ENCODE measurements at places on chromosomes 3 and 15. TPM values are rescaled to one million over a fixed set of nuclear protein-coding genes. Genes with fewer than 3 reads are reported as not detected.
A peak's percentile ranks its signal among the peaks of the same experiment; 100 is the strongest.

Gene KCNH8
- total RNA-seq = not detected

Gene TF
- 0.11 TPM for total RNA-seq

Gene OTOL1
- not detected for total RNA-seq

DNA sequence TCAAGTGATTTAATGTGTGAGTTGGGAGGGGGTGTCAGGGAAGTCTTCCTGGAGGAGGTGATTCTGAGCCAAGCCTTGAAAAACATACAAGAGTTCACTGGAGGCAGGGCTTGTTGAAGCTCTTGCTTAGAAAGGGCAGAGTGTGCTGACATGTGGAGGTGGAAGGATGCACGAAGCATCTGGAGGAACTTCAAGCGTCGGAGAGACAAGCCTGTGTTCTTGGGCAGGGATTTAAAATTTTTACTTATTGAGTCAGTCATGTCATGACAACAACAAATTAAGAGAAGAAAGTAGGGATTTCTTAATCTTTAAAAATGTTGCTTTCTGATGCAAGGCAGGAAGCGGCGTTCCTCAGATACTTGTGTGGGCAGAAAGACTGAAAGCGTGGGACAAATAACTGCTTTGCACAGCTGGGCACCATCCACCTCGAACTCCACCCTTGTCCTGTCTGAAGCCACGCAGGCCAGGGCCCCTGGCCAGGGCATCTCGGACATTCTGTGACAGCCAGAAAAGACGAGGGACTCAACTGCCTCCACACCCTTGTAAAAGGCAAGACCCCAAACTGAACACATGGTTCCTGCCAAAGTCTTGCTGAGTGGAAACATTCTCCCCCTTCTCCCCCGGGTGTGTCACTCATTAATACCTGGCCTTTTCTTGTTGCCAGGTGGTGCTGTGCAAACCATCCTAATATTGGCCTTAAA, 6.9 kb upstream of the IL16 start:
- H3K27me3 ChIP-seq = peaks cover 13% of the 10 kb centered on the region
- no peaks in the 10 kb centered on the region for H3K36me3 ChIP-seq
- no peaks in the 10 kb centered on the region for H3K4me1 ChIP-seq
- H3K27ac ChIP-seq = no peak overlapping the region

DNA sequence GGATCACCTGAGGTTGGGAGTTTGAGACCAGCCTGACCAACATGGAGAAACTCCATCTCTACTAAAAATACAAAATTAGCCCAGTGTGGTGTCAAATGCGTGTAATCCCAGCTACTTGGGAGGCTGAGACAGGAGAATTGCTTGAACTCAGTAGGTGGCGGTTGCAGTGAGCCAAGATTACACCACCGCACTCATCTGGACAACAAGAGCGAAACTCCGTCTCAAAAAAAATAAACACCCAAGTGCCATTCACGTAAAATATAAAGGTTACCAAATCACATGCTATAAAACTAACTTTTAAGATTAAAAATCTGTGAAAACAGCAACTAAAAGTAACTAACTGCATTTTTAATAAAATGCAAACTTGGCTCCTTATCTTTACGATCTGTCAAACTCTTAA, 8.9 kb downstream of the TRIM59 start:
- peaks cover 62% of the 10 kb centered on the region for H3K4me1 ChIP-seq
- H3K27ac ChIP-seq = peak overlapping the region; percentile 15
- H3K36me3 ChIP-seq = peaks cover 88% of the 10 kb centered on the region
- no peaks in the 10 kb centered on the region for H3K27me3 ChIP-seq

DNA sequence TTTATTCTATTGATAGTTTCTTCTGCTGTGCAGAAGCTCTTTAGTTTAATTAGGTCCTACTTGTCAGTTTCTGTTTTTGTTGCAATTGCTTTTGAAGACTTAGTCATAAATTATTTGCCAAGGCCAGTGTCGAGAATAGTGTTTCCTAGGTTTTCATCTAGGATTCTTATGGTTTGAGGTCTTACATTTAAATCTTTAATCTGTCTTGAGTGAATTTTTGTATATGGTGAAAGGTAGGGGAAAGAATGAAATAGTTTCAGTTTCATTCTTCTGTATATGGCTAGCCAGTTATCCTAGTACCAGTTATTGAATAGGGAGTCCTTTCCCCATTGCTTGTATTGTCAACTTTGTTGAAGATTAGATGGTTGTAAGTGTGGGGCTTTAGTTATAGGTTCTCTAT, 10.6 kb upstream of the GCSAM start:
- DNase-seq = no peak
- peaks cover 10% of the 10 kb centered on the region for H3K4me1 ChIP-seq
- H3K36me3 ChIP-seq = peaks cover 4% of the 10 kb centered on the region
- H3K27ac ChIP-seq = peak overlapping the region; percentile 1

DNA sequence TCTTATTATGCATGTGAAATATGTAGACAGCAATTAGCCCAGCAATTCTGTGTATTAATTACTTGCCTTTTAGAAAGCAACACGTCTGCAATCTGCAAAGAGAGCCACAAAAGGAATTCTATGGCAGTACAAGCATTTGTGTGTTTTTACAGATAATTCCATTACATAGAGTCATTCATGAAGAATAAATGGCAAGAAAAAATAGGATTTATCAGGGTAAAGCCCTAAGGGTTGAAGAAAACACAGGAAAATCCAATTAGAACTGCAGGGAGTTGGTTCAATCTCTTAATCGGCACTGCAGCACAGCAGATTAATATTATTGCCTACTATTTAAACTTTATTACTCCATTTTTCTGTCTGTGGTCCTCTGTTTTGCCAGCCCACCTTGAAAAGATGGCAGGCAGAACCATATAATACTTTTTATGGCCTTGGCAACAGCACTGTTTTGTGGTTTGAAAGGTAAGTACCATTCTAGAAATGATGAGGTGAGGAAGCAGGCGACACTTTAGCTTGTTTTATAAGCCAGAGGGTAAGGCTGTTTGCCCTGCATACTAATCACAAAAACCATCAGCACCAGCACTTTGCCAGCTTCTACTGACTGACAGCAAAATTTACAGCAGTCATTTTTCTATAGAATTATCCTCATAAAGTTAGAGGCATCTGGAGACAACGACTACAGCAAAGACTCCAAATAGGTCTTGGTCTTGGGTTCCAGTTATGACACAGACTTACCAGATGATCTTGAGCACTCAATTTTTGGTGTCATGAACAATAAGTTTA, 638.2 kb upstream of the NAALADL2 start:
- no peak overlapping the region for H3K27ac ChIP-seq
- no peaks in the 10 kb centered on the region for H3K27me3 ChIP-seq
- peaks cover 16% of the 10 kb centered on the region for H3K4me1 ChIP-seq
- H3K36me3 ChIP-seq = no peaks in the 10 kb centered on the region

DNA sequence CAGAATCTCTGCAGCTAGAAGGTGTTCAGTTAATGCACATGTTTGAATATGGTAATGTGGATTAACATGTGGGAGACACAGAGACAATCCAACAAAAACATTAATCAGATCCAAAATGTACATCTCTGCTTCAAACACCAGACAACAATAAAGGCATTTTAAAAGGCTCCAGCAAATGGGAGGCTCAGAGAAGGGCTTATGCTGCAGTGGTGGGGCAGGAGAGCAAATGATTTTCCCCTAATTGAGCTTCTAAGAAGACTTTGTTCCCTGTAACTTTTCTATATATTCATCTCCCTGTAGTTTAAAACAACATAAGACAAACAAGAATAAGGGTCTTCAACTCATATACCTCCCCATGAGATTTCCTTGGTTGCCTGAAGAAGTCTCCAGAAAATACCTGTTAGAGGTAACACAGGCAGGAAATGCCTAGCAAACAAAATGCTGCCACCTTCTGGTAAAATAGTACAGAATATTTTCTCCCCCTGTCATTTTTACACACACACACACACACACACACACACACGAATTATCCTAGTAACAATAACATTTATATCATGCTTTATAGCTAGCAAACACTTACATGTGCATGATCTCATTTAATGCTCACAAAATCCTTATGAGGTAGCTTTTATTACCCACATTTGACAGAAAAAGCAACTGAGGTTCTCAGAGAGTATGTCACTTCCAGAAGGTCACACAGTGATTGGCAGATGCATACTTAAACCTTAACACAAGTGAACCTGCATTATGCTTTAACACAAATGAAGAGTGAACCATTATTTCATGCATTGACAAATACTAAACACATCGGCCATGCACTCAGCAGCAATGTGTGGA, 123.4 kb upstream of the MB21D2 start:
- H3K27ac ChIP-seq = no peak overlapping the region
- H3K4me1 ChIP-seq = peaks cover 3% of the 10 kb centered on the region
- H3K36me3 ChIP-seq = no peaks in the 10 kb centered on the region
- peaks cover 10% of the 10 kb centered on the region for H3K27me3 ChIP-seq

GRCh38 chr3:77412584-77412983, 372.7 kb downstream of the ROBO2 start:
- H3K27me3 ChIP-seq = no peaks in the 10 kb centered on the region
- no peaks in the 10 kb centered on the region for H3K4me1 ChIP-seq
- DNase-seq = no peak
- H3K36me3 ChIP-seq = no peaks in the 10 kb centered on the region

DNA sequence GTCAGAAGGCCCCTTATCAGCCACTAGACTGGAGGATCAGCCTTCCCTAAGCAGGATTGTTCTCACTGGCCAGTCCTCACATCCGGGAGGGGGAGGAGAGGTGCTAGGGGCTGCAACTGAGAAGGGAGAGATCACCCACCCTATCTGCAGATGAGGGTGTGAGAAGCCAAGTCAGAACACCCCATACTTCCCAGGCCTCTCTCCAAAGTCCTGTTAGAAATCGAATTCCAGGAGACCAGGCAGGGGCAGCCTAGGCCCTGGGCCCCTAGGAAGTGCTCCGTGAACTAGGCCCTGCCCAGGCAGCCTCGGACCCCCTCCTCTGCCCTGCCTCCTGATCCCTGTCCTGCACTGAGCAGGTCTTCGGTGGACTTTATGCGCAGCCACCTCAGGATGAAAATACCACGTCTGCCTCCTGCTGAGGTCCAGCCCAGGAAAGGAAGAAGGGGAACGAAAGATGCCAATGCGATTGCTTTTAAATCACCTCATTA, 933 bp downstream of the DZIP1L start:
- H3K36me3 ChIP-seq = no peaks in the 10 kb centered on the region
- peaks cover 43% of the 10 kb centered on the region for H3K27me3 ChIP-seq
- peak overlapping the region; percentile 73 for H3K4me3 ChIP-seq
- H3K27ac ChIP-seq = no peak overlapping the region
- H3K4me1 ChIP-seq = peaks cover 5% of the 10 kb centered on the region
- DNase-seq = no peak

GRCh38 chr3:150740733-150741496, 22.1 kb downstream of the SIAH2 start:
- no peaks in the 10 kb centered on the region for H3K27me3 ChIP-seq
- peaks cover 71% of the 10 kb centered on the region for H3K36me3 ChIP-seq
- DNase-seq = no peak
- H3K4me3 ChIP-seq = peak overlapping the region; percentile 77
- H3K4me1 ChIP-seq = peaks cover 92% of the 10 kb centered on the region
- H3K27ac ChIP-seq = peak overlapping the region; percentile 100

DNA sequence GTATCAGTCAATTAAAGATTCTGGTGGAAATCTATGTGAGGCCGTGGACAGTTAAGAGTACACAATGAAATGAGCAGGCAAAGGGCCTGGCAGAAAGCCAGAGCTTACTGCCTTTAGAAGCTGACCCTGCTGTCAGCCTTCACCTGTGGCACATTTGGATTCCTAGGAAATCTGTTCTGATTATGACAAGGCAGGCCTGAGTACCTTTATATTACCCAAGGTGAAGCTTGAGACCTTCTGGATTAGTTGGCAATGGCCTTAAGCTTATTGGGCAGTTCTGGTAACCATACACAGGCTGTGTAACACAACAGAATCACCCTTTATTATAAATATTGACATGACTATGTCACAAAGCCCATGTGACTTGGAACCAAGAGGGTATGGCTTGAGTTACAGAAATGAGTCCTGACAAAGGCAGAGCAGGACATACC, 43.2 kb downstream of the NBEAL2 start:
- H3K27ac ChIP-seq = no peak overlapping the region
- peaks cover 25% of the 10 kb centered on the region for H3K36me3 ChIP-seq
- peaks cover 38% of the 10 kb centered on the region for H3K4me1 ChIP-seq
- no peak overlapping the region for H3K4me3 ChIP-seq
- no peaks in the 10 kb centered on the region for H3K27me3 ChIP-seq
- no peak for DNase-seq

- H3K27ac ChIP-seq = no peak overlapping the region
- H3K4me3 ChIP-seq = no peak overlapping the region
- no peak for DNase-seq
Measured at GRCh38 chr3:45762647-45763302, 33.6 kb downstream of the SLC6A20 start.

Gene CRABP1
- total RNA-seq = not detected

Gene SI
- not detected for total RNA-seq

GRCh38 chr3:15198686-15199085, 7.4 kb upstream of the CAPN7 start:
- peaks cover 24% of the 10 kb centered on the region for H3K4me1 ChIP-seq
- DNase-seq = no peak
- no peak overlapping the region for H3K27ac ChIP-seq

DNA sequence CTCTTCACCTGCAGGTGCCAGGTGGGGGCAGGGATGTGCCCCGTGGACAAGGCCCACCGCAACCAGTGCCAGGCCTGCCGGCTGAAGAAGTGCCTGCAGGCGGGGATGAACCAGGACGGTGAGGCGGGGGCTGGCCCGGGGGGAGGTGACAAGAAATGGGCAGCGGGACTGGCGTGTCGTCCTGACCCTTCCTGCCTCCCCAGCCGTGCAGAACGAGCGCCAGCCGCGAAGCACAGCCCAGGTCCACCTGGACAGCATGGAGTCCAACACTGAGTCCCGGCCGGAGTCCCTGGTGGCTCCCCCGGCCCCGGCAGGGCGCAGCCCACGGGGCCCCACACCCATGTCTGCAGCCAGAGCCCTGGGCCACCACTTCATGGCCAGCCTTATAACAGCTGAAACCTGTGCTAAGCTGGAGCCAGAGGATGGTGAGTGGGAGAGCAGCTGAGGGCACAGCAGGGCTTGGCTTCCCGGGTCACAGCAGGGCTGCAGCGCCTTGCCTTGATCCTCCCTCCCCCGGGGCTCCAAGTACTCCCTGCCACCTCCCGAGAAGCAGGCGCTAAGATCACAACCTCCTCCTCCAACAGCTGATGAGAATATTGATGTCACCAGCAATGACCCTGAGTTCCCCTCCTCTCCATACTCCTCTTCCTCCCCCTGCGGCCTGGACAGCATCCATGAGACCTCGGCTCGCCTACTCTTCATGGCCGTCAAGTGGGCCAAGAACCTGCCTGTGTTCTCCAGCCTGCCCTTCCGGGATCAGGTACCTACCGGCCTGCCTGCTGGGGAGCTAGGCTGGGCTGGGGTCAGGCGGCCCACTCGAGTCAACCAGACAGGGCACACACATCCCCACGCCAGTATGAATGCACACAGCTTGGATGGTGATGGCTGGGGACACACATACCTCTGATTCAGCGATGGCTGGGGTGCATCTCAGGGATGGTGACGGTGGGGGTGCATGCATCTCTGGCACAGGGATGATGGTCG, 1.7 kb downstream of the NR2E3 start:
- no peaks in the 10 kb centered on the region for H3K27me3 ChIP-seq
- H3K4me3 ChIP-seq = no peak overlapping the region
- H3K36me3 ChIP-seq = no peaks in the 10 kb centered on the region
- no peak overlapping the region for H3K27ac ChIP-seq

GRCh38 chr3:164687211-164687610, 391.1 kb downstream of the SI start:
- no peak overlapping the region for H3K4me3 ChIP-seq
- H3K4me1 ChIP-seq = no peaks in the 10 kb centered on the region
- no peaks in the 10 kb centered on the region for H3K36me3 ChIP-seq
- H3K27ac ChIP-seq = no peak overlapping the region
- no peak for DNase-seq

- H3K4me1 ChIP-seq = no peaks in the 10 kb centered on the region
- H3K4me3 ChIP-seq = no peak overlapping the region
- no peak for DNase-seq
- H3K27ac ChIP-seq = no peak overlapping the region
- H3K36me3 ChIP-seq = no peaks in the 10 kb centered on the region
- no peaks in the 10 kb centered on the region for H3K27me3 ChIP-seq
Measured at GRCh38 chr3:73697020-73697419, 72.3 kb upstream of the PDZRN3 start.
